ENCODE measurements at places on chromosomes 5 and 9. TPM values are rescaled to one million over a fixed set of nuclear protein-coding genes. Genes with fewer than 3 reads are reported as not detected.
A peak's percentile ranks its signal among the peaks of the same experiment; 100 is the strongest.

- DNase-seq = no peak
Observed at GRCh38 chr5:3251784-3252183, 343.8 kb upstream of the IRX1 start.

- DNase-seq = no peak
Observed at GRCh38 chr9:118303216-118303615, 599.0 kb downstream of the TLR4 start.

GRCh38 chr5:111530298-111530740 is 18.0 kb upstream of the STARD4 start:
- DNase-seq = peak; percentile 28

- no peak for DNase-seq
Observed at GRCh38 chr5:126718236-126718868, 58.6 kb upstream of the LMNB1 start.

- no peak for DNase-seq
Observed at GRCh38 chr5:137167187-137167586, 331.9 kb downstream of the SPOCK1 start.

DNA sequence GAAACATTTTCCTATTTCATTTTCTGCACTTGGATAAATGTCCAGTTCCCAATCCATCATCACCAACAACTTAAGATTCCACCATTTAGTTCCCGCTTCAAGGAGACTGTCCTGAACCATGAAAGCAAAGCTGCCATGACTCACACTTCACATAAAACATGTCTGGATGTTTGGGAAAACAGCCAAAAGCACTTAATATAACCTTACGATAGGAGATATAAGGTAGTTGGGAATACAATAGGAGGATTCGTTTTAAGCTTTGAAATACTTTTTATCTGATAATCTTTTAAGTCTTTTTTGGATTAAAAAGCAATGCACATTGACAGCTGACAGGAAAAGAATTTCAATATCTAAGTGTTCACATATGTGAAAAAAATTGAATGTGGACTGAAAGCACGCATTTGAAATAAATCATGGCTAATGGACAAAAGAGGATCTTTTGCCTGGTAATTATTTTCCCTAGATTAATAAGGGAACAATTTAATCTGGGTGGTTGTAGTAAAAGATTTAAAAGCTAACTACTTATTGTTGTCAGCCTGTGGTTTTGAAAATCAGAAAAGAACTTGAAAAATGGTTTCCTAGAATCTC is 17.3 kb upstream of the TGFBI start:
- DNase-seq = no peak

- DNase-seq = no peak
Observed at GRCh38 chr5:134649163-134649835, 714 bp downstream of the SEC24A start.

DNA sequence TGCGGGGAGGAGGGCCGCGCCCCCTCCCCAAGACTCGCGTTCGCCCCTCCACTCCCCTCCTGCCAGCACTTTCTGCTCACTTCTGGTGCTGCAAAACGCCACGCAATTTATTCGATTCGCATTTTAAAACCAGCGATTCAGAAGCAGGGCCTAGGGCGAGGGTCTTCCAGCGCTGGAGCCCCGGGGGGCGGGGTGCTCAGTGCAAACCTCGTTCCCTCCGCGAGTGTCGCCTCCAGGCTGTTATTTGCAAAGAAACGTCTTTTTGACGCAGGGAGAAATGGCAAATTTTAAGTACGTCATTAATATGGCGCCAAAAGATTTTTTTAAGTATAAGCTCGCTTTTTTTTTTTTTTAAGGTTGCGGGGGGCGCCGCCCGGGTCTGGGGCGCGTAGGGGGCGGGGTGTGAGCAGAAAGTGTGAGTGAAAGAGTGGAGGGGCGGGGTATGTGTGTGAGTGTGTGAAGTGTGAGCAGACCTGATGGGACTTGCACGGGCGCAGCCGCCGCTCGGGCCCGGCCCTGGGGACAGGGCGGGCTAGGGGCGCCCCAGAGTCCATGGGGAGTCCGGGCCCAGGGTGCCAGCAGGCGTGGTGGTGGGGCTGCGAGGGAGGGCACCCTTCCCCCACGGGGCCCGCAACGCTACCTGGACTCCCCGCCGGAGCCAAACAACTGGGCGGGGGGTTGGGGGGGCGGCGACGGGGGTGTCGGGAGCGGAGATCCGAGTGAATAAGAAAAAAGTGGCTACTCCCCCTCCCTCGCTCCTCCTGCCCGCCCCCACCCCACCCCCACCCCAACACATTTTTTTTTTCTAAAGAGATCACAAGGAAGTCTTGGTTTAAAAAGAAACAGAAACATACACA is at the start of gene JADE2:
Gene JADE2, plus strand, starts transcription at position 845 of the 857 bp plus-strand sequence. CDS start 10,188 bp downstream, outside the sequence.
- DNase-seq = peak; percentile 66

DNA sequence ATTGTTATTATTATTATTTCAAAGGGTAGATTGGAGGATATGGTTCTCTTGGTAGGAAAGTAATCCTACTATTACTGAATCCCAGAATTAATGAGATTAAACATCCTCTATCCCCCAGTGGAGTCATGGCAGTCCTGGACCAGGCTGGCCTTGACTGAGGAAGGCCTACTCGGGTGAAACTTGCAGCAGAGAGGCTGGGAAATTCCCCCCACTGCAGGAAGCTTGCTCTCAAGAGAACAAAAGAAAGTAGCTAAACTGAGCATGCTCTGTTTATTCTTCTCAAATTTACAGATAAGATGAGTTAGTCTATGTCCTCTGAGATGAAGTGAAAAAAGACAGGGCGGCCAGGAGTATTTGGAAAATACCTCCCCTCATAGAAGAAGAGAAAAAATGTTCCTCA is 233.9 kb upstream of the RPS23 start:
- no peak for DNase-seq

DNA sequence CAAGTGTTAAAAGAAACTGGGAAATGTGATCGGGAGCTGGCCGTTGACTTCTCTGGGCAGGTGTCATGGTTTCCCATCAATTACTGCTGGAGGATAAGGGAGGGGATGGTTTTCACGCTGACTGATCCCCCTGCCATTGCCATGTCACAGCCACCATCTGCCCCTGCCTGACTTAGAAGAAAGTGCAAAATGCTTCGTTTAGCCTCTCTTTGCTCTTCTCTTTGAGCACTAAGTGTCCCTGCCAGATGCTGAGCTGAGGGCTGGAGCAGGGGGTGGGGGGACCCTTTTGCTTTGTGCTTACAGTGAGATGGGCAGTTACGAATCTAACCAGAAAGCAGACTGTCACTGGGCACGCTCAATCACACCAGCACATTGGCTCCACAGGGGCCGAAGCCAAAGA is 138.4 kb upstream of the ALDH1B1 start:
- no peak for DNase-seq

DNA sequence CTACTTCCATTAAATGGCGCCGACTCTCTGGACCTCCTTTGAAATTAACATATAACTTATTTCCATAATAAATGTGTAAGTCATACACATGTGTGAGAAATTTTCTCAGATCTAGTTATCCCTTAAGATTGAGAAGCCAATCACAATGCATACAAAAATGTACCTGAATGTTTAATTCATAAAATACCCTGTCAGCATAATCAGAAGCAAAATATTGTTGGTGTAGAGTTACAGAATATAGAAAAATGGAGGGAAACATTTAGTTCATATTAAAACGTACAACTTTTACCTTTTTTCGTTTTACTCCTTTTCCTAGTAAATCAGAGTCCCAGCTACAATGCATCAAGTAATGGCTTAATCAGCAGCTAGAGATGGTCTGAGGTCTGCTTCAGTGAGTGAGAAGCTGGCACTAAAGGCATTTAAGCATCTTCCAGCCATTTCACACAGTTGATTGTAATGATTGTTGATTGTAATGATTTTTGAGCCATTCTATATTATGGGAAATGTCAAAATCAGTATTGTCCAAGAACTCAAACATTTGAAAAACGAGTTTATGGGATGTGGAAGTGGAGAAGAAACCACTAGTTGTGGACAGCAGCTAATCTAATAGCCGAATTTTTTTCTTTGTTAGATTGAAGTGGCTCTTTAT is 81.8 kb downstream of the ANXA1 start:
- DNase-seq = no peak

- no peak for DNase-seq
Observed at GRCh38 chr9:96057155-96057554, 181.7 kb downstream of the ERCC6L2 start.

- no peak for DNase-seq
Observed at GRCh38 chr5:179828756-179829421, 8.2 kb downstream of the SQSTM1 start.

GRCh38 chr5:132394667-132395259 is 25.3 kb downstream of the SLC22A5 start:
- DNase-seq = no peak

Gene PCDHGB3
- total RNA-seq = 8.2 TPM

Gene SPINK6
- total RNA-seq = not detected

Gene GPR21
- 28.9 TPM for total RNA-seq

Gene ZNF474
- 1.6 TPM for total RNA-seq

Gene CREBRF
- 34.2 TPM for total RNA-seq

Gene ARL10
- 34.6 TPM for total RNA-seq

Gene MARCHF3
- 28.1 TPM for total RNA-seq
